ENCODE measurements at places on chromosomes 1 and 21.

DNA sequence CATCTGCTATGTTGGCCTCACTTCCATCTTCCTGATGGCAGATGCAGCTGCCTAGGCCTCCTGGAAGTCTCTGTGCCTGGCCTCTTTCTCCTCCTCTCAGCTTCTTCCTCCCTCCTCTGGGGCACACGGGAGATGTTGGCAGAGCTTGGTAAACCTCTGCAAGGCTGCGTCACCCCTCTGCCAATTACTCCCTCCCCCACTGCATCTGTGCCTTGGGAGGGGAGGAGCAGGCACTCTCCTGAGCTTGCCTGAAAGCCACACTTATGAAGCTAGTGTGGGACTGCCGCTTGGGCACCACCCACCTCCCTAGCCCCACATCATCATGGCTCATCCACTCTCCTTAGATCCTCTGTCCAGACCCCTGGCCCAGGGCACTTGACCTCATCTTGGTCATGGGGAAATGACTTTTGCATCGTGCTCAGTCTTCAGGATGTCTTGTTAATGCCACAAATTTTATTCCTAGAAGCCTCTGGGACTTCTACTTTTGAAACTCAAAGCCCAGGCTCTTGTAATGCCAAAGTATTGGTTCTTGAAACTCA is 7.3 kb upstream of the TMEM51 start:
- no peak for DNase-seq

- no peak for DNase-seq
Measured at GRCh38 chr1:147824798-147825197, 64.4 kb upstream of the GJA5 start.

GRCh38 chr1:46404482-46405196 is 10.5 kb downstream of the FAAH start:
- DNase-seq: no peak

DNA sequence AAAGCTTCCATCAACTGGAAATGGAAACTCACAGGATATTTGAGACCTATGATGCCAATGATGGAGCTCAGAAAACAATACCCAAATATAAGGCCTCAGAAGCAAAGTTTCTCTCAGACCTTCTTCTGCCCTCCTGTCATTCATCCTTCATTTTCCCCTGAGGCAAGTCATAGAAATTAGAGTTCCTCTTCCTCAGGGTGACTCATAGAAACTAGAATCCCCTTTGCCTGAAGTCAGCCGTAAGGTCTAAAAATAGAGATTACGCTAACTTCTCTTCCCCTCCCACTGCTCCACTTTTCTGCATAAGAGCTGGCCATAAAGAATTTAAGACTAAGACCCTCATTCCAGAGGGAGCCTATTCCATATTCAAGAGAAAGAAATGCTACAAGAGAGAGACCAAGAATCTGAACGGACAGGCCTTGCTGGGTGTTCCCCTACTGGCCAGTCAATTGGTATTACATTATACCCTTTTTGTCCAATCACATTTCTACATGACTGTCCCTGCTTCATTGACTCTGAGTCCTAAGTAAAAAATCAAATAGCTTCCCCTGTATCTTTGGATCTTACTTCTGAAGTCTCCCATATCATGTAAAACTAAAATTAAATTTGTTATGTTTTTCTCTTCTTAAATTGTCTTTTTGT is 994.9 kb downstream of the ADGRL2 start:
- DNase-seq: no peak

DNA sequence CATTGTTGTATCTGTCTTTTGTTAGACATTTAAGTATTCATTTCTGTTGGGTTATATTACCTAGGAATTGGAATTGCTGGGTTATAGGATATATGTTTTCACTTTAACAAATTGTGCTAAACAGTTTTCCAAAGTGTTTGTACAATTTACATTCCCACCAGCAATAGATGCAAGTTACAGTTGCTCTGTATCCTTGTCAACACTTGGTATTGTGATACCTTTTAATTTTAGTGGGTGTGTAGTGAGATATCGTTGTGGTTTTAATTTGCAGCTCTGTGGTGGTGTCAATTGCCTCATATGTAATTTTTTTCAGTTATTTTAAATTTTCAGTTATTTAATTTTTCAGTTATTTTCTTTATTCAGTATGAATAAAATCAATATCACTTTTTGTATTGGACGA is 7.4 kb upstream of the DPH5 start:
- DNase-seq: no peak

GRCh38 chr1:204409123-204409522 is 2.5 kb downstream of the PPP1R15B start:
- peak; percentile 20 for DNase-seq
